ENCODE measurements at places on chromosomes 5 and 9.

- no peak for DNase-seq
These were observed 117.5 kb downstream of the TENT4A start for GRCh38 chr5:6830643-6831239.

- no peak for DNase-seq
These were observed 1348.3 kb upstream of the CDH6 start for GRCh38 chr5:29845206-29845605.

DNA sequence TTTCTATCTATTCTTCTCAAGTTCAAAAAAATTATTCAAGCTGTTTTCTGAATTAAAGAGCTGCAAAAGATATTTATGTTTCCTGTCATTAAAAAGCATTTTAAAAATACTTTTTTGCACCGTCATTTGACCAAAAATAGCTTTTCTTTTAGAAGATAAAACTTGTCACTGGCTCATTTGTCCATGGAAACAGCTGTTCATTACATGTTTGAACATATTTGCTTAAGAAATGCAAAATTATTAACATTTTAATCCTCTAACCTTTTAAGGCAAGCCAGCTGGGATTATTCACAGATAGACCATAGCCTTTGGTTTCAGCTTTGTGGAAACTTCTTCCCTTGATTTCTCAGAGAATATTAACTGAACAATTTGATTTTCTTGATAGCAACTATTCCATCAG lies 393.9 kb downstream of the TUSC1 start:
- DNase-seq: no peak

GRCh38 chr5:91133183-91133582 lies 249.9 kb downstream of the ARRDC3 start:
- no peak for DNase-seq

GRCh38 chr9:121459513-121459912 lies 40.1 kb downstream of the GGTA1 start:
- no peak for DNase-seq

DNA sequence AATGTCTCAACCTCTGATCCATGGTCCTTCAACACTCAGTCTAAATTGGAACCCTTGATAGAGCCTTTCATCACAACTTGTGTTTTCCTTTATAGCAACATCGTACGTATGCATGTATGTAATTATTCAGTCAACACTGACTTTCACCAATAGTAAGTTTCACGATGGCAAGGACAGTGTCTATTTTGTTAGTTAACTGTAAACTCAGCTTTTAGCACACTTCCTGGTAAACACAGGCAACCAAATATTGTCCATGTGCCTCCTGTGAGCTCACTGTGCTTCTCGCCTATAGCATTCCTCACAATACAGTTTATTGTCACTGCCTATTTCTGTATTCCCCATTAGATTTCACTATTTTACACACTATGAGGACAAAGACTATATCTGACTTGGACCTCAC lies 323.1 kb downstream of the DEPDC1B start:
- DNase-seq: no peak

DNA sequence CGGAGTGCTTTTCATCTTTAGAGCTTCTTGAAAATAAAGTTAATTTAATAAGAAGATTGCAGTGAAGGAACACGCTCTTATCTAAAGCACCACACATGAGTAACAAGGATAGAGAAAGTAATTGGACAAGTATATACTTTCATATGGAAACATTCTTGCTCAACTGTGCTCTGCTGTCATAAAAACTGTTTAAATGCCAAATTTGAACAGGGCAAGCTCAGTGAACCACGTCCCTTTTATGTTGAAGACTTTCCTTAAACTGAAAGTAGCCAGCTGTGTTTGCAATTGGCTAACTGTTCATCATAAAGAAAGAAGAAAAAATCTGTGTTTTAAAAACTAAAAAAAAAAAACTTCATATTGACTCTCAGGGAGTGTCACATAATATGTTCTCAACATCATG lies 1610.7 kb upstream of the C9orf72 start:
- no peak for DNase-seq

- no peak for DNase-seq
These were observed 424.0 kb downstream of the SH3GL2 start for GRCh38 chr9:18002718-18003438.

- no peak for DNase-seq
These were observed 95.0 kb upstream of the SLC25A48 start for GRCh38 chr5:135739383-135739981.

GRCh38 chr9:81557452-81558090 lies 131.8 kb downstream of the TLE1 start:
- DNase-seq: no peak

DNA sequence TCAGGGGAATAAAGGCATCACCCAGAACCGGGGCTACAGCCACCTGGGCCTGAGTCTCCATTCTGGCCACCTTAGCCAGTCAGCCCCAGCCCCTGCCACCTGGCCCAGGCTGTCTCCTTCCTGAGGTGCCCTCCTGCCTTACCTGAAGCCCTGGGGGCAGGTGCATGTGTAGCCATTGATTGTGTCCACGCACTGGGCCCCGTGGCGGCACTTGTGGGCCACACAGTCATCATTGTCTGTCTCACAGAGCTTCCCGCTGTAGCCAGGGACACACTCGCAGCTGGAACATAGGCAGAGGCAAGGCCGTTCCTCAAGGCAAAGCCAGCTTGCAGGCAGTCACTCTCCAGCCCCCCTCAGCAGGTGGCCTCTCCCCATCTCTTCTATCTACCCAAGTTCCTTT lies 107.7 kb upstream of the PANK3 start:
- no peak for DNase-seq

GRCh38 chr9:20563917-20564316 lies 58.4 kb downstream of the MLLT3 start:
- no peak for DNase-seq

DNA sequence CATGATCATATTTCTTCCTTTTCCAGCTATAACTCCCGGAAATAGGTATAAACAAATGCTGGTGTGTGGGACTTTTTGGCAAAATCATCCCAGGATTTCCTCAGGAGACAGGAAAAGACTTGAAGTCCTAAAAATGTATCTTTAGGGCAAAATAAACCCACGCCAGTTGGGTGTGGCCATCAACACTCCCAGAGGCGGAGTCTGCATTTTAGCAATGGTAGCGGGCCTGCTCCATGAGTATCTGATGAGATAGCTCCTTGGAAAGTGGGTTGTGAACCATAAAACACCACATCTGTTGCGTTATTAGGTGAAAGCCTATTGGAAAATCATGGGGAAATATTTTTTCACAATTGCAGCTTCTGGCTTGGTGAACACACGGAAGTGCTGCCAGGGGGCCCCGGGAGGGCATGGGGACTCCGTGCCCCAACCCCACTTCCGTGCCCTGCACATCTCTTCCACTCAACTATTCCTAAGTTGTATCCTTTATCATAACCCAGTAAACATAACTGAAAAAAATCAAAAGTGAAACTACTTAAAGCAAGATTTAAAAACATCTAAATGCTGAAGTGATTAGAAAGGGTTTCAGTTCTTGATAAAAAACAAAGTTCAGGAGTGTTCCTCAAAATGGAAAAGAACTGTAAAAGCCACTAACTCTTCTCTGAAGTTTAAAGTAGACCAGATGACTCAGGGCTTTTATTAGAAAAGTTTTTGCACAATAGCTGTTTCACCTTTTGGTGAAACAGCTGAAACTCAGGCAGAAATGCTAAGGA lies 111.2 kb downstream of the LRRC70 start:
- DNase-seq: no peak

DNA sequence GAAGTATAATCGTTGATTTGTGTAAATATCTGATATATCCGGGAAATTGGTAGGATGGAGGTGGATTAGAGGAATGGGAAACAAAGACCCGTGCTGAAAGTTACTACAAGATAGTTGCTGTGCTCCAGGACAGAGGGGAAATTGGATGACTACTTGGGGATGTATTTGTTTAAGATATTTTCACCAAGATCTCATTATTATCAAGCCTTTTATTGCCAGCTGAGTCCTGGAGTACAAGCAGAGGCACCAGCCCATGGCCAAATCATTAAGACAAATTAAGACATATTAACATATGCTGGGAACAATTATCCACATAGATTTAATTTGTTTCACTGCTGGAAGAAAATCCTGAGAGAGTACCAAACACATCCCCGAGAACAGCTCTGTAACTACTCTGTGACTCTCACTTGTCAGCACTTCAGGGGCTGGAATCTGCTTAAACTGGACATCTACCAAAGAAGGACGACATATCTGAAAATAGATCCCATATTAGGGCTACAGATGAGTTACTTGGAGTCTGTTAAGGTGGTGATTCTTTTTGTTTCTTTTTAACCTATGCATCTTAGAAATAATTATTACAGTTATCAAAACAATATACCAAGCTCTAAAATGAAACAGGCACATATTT lies 68.2 kb downstream of the SLC1A1 start:
- DNase-seq: no peak

GRCh38 chr5:109936996-109937395 lies 247.3 kb downstream of the MAN2A1 start:
- DNase-seq: no peak

- DNase-seq: no peak
These were observed 389.8 kb downstream of the NR2F1-AS1 start for GRCh38 chr5:93191035-93191817.

DNA sequence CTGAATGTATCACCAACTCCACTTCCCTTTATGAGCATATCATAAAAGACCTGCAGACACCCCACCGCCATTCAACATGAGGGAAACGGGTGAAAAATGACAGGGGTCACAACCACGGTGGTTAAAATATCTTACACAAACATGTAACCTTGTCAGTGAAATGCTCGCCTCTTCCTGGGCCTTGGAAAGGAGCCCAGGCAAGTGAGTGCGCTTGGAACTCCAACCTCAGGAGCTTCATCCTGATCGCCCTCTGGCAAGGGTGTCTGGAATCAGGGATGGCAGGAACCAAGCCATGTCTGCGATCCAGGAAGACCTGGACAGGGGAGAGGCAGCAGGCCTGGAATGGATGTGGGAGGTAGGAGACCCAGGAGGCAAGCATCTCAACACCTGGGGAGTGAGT lies 282.7 kb downstream of the GAS1 start:
- no peak for DNase-seq

DNA sequence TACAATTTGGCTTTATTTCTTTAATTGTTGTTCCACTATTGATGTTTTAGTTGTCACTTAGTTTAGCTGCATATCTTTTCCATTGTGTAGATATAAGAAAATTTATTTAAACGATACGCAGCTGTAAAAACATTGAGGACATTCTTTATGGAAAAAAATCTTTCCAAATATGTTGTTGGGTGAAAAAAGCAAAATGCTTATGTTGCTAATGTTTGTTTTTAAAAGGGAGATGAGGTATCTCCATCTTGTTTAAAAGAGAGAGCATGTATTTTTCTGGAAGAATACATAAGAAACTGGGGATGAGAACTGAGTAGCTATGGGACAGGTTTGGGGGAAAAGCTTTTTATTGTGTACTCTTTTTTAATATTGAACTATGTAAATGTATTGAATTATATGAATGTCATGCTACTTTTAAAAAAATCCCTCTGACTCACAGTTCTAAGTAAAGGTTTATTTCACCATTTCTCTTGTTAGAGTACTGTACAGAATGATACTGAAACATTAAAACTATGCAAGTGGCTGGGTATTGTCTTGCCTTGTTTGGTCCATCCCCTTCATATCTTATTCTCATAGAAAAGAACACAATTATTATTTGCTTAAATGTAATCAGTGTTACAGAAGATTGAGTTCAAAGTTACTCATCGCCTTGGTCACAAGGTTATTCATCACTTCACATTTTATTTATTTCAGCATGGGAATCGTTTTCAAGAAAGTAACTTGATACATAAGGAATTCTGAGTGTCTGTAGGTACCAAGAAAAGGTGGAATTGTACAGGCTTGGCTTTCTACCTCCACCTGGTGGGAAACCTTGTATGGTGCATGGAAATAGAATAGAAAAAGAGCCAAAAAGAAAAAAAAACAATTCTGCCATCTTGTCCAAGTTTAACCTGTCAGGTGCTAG lies 85.8 kb downstream of the RIC1 start:
- no peak for DNase-seq

Data from activated effector memory CD4-positive, alpha-beta T cell treated with Interleukin-2 at 50 U/mL for 16 hours (primary cell).